NCI-H1048 (cell line): ENCODE measurements at places on chromosomes 4 and X.

DNA sequence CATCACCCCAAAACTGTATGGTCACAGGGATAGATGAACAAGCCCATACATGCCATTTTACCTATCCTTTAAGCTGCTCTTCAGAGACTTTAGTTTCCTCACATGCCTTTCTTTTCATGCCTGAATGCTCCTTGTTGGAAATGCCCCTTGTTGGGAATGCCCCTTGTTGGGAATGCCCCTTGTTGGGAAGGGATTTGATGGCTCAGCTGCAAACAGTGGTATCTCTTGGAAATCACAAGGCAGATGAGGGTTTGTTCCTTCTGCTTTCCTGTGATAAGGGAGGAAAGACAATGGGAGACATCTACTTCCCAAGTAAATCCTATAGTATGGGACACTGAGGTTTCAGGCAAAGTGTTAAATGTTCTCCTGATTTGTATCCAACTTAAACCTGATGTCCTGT is 11.5 kb downstream of the CXCL2 start:
- DNase-seq, result no peak

DNA sequence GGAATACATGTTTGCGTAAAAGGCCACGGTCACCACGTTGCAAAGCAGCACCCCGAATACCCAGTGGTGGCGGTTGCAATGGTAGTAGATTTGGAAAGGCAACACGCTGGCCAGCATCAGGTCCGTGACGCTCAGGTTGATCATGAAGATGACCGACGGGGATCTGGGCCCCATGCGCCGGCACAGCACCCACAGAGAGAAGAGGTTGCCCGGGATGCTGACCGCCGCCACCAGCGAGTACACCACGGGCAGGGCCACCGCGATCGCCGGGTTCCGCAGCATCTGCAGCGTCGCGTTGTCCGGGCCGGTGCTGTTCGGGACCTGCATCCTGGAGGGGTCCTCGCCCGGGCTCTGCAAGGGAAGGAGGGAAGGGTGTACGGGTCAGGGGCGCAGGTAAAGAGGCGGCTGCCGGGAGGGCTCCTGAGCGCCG is 13.5 kb upstream of the ASMTL start:
- DNase-seq, result no peak

DNA sequence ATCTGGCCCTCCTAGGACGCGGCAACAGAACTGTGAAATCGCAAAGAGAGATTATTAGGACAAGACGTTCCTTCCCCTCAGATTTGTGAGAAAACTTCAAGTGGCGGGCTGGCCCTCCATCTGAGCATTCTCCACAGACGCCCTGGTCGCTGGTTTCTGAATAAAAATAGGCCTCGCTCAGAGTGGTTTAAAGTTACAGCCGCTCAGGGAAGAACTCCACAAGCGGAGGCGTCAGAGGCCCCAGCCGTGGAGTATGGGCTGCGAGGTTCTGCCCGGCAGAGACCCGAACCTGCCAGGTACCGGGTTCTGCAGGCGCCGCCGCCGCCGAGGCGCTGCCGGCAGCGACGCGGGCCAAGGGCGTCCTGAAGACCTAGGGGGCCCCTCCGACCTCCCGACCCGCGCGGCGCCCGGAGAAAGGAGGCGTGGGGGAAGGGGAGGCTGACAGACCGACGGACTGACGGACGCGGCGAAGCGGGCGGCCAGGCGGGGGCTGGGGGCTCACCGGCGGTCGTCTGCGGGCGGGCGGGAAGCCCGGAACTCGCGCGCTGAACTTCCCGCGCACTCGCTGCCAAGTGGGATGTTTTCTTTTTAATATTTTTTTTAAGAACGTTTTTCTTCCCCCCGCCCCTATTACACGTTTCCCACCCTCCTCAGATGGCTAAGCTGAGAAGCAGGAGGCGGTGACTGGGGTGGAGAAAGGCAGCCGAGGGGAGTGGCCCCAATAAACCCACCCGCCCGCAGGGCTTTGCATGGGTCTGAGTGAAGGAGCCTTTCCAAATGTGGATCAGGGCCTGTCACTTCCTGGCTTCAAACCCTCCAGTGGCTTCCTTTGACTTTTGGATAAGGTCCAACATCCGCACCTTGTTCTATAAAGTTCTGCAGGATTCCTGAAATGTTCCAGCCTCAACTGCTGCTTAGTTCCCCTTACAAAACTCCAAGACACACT is at the start of gene PABPC4L:
Gene PABPC4L (minus strand): TSS at position 574 of the 946 bp plus-strand sequence. CDS start 770 bp downstream, outside the sequence.
- no peak for DNase-seq

GRCh38 chr4:15692602-15693001 is 10.3 kb upstream of the BST1 start:
- DNase-seq, result no peak

DNA sequence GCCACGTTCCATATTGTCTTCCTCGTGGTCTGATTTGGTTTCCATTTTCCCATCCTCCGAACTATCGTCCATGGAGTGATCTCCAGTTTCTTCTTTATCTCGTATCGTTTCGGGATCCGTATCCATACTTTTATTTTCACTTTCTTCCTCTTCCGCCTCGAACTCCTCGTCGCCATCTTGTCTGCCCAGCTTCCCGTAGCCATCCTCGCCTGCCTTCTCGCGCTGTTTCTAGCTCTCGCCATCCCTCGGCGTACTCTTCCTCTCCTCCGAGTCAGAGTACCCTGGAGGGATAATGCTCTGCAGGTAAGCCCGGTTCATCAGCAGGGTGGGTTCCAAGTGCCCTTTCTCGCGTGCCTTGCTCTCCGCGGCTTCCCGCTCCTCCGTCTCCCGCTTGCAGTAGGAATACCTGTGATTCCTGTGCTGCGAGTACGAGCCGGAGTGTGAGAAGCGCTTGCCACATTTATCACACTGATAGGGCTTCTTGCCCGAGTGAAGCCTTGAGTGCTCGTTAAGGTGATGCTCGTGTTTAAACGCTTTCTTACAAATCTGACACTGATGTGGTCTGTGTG is 134.5 kb upstream of the TAPT1 start:
- DNase-seq, result no peak

GRCh38 chrX:65493431-65493830 is 41.2 kb downstream of the LAS1L start:
- DNase-seq, result no peak

DNA sequence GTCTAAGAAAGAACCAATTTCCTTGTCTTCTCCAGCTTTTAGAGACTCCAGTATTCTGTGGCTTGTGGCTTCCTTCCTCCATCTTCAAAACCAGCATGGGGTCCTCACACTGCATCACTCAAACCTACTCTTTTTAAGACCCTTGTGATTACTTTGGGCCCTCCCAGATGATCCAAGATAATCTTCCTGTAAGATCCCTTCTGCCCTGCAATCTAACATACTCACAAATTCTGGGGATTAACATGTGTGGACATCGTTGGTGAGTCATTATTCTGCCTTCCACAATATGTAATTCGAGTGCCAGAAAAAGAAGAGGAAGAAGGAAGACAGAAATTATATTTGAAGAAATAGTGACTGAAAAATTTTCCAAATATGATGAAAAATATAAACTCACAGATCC is 47.9 kb downstream of the BEND4 start:
- DNase-seq, result no peak

GRCh38 chrX:30349946-30350345 is 40.8 kb upstream of the NR0B1 start:
- no peak for DNase-seq

- no peak for DNase-seq
These were observed 171.5 kb upstream of the VEGFC start for GRCh38 chr4:176964116-176964691.

GRCh38 chr4:83489711-83490326 is 4.9 kb upstream of the ABRAXAS1 start:
- DNase-seq, result no peak

GRCh38 chrX:63818156-63818555 is 33.1 kb upstream of the ARHGEF9 start:
- no peak for DNase-seq

DNA sequence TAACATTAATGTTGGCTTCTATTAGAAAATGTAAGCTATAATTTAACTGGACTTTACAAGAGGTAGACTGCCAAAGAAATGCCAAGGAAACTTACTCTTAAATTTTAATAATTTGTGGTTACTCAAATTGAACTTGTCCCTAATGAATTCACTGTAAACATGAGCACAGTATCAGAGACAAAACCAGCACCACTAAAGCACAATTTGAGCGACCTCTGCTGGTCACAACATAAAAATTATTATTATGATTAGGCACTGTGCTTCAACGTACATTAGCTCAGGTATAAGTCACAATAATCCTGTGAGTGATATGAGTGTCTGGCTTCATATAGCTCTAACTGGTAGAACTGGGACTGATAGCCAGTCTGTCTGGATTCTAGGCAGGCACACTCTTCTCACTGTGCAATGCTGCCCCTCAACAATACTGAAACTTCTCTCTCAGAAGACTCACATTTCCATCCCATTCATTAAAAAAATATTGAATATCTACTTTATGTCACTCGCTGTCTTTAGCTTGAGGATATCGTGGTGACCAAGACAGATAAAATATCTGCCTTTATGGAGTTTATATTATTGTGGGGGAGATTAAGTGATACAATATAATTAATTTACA is 8.0 kb downstream of the NUDT6 start:
- no peak for DNase-seq

- DNase-seq, result no peak
These were observed 586.6 kb downstream of the RAPGEF2 start for GRCh38 chr4:159689526-159689925.

GRCh38 chr4:73311428-73311827 is 52.8 kb upstream of the ANKRD17 start:
- DNase-seq, result no peak

DNA sequence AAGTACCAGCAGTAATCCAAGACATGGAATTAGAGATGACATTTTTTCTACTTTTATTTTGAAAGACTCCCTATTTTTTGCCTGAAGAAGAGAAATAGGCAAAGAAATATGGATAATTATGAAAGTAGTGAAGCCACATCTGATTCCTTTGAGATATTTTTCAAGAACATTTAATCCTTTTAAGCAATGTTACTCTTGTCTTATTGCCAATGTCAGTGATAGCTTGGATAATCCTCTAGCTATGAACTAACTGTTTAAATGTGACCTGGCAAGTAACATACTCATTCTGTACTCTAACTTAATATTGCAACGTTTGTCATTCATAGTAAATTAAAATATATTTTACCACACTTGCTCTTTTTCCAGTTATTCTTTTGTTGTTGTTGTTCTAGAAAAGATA is 181.3 kb downstream of the VEGFC start:
- DNase-seq, result no peak

DNA sequence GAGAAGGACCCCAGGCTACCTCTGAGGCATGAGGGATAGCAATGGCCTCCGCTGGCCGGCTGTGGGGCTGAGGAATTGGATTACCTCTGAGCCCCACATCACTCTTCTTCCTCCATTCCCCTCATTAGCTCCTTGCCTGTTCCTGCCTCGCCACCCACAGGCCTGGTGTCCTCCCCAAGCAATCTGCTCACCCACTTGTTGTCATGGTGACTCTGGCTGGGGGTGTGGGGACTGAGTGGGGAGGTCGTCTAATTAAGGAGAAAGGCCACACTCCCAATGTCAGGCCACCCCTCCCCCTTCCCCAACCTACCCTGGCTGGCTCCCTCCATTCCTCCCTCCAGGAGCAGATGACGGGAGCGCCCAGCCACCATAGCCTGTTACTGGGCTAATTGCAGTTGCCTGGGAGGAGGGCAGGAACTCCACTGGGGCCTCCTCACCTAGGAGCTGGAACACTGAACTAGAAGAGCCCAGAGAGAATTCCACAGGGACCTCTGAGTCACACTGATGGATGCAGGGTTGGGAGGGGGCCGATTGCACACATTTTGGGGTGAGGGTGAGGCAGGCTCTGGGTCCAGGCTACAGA is 20.7 kb downstream of the NALF2 start:
- DNase-seq, result no peak

DNA sequence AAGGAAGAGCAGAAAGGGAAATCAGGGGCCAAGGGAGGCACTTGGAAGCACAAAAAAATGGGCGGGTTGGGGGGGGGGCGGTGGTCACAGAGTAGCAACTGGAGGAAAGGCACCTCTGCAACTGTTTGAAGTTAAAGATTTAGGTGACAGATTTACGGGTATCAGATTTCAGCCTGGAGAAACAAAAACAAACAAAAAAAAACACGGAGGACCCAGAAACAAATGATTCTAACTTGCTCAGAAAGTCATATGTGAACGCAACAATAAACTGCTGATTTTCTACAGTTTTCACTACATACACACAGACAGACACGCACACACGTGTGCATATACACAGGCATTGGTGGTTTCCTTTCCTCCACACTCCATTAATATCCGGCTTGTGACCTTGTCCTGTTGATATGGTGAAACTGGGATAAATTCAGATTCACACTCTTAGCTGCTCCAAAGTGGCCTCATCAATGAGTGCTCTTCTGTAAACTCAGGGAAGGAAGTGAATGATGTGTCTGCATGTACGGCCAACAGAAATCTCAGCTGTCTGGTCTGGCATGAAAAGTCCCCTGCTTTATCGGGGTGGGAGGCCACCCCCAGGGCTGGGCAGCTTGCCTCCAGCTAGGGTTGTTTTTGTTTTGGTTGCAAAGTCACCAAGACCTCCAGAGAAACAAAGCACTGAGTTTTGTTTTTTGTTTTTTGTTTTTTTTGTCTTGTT is 54.3 kb downstream of the CHST7 start:
- no peak for DNase-seq

GRCh38 chr4:41069257-41069656 is 145.1 kb downstream of the APBB2 start:
- no peak for DNase-seq

GRCh38 chr4:155799794-155800123 is 40.9 kb downstream of the GUCY1B1 start:
- DNase-seq, result no peak

- no peak for DNase-seq
These were observed 179.5 kb downstream of the CEP135 start for GRCh38 chr4:56128213-56128612.

DNA sequence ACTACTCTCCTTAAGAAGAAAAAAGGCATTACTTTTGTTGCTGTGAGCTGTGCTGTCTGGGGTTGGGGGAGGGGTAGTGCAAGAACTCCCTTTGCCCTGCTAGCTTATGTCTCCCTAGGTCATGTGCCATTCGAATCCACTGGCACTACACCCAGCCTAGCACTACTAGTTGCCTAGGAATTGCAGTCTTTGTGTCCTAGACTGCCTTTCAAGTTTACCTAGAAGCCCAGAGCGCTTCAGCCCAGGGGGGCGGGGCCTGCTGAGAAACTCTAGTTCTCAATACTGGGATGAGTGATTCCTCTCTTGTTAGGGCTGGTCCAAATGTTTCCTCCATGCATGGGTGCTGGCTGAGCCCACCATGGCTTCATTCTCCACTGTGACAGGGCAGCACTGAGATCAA is 1011.5 kb downstream of the PCDH19 start:
- no peak for DNase-seq

GRCh38 chr4:105710012-105710600 is 1.5 kb downstream of the GSTCD start:
- DNase-seq, result no peak

GRCh38 chr4:111997785-111998184 is 147.5 kb upstream of the FAM241A start:
- DNase-seq, result no peak

- DNase-seq, result no peak
These were observed 40.9 kb upstream of the IL13RA2 start for GRCh38 chrX:115058276-115058675.

DNA sequence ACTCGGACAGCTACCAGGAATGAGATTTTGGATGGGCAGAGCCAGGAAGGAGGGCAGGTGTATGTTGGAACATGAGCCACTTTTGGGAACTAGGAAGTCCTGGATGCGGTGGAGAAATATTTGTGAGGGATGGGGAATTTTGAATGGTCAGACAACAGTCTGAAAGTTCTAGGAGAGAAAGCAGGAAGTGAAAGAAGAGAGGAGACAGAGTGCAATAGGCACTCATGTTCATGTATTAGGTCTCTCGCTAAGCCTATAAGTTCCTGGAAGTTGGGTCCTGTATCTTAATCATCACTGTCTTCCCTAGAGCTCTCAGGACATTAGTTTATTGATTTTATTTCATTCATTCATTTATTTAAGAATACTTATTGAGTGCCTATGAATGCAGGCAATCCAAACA is 65.7 kb upstream of the CITED1 start:
- no peak for DNase-seq
